Ascending aorta (tissue), 2 donors: ENCODE measurements at places on chromosomes 5 and 9. TPM values are rescaled to one million over a fixed set of nuclear protein-coding genes. Genes with fewer than 3 reads are reported as not detected.

GRCh38 chr9:7273575-7273974, 515.8 kb downstream of the KDM4C start:
- no peak overlapping the region for H3K4me3 ChIP-seq
- no peaks in the 10 kb centered on the region for H3K4me1 ChIP-seq
- DNase-seq: no peak
- H3K36me3 ChIP-seq: no peaks in the 10 kb centered on the region

DNA sequence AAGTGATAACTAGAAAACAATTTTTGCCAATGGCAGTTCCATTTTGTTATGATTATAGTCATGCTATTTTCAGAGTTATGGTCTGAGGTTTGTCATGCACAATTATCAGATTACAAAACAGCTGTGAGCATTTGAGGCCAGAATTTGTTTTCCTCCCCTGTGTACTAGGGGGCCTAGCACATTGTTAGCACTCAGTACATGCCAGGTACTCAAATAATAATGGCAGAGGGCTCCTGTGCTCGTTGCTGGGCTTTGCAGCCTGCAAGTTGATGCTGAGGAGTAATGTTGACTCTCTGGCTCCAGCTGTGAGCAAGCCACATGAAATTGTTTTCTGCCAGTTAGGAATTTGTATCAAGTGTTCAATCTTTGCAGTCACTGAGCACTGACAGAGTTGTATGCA, 6.9 kb downstream of the DNAI1 start:
- H3K4me3 ChIP-seq: no peak overlapping the region
- H3K4me1 ChIP-seq: no peaks in the 10 kb centered on the region
- H3K27ac ChIP-seq: no peak overlapping the region
- DNase-seq: no peak

Gene DDX4
- total RNA-seq: not detected

GRCh38 chr9:134959971-134960310, 42.2 kb upstream of the FCN1 start:
- H3K36me3 ChIP-seq: no peaks in the 10 kb centered on the region
- DNase-seq: peak; percentile 47
- no peaks in the 10 kb centered on the region for H3K4me1 ChIP-seq
- H3K4me3 ChIP-seq: no peak overlapping the region
- H3K27me3 ChIP-seq: no peaks in the 10 kb centered on the region
- no peak overlapping the region for H3K27ac ChIP-seq

Gene TMEM171
- not detected for total RNA-seq

DNA sequence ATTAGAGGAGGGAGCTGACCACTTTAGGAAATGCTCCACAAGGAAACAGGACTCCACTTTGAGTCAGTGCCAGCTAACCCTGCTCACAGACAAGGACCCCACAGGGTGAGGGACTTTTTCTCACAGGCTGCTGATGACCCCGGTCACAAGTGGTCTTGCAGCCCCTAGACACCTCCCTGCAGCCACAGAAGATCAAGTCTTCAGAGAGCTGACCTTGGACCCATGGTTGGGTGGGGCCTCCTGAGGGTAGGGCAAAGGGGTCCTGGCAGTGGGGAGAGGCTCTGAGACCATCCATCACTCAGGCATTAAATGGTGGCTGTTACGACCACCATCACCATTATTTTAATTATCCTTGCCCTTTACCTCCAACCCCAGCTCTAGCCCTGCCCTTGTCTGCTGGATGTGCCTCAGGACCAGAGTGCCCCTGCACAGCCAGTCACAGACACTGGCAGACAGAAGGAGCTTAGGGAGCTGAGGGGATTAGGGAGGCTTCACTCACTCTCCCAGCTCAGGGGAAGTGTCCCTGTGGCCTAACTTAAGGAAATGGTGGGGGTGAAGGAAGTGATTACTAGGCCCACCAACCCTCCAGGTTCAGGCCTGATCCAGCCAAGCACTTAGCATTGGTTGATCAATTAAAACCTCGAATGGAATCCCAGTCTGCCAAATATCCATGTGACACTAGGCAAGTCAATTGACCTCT, 1.6 kb downstream of the ACSL6 start:
- no peak for DNase-seq
- no peak overlapping the region for H3K4me3 ChIP-seq
- no peak overlapping the region for H3K27ac ChIP-seq
- H3K27me3 ChIP-seq: peaks cover 7% of the 10 kb centered on the region
- no peaks in the 10 kb centered on the region for H3K36me3 ChIP-seq

DNA sequence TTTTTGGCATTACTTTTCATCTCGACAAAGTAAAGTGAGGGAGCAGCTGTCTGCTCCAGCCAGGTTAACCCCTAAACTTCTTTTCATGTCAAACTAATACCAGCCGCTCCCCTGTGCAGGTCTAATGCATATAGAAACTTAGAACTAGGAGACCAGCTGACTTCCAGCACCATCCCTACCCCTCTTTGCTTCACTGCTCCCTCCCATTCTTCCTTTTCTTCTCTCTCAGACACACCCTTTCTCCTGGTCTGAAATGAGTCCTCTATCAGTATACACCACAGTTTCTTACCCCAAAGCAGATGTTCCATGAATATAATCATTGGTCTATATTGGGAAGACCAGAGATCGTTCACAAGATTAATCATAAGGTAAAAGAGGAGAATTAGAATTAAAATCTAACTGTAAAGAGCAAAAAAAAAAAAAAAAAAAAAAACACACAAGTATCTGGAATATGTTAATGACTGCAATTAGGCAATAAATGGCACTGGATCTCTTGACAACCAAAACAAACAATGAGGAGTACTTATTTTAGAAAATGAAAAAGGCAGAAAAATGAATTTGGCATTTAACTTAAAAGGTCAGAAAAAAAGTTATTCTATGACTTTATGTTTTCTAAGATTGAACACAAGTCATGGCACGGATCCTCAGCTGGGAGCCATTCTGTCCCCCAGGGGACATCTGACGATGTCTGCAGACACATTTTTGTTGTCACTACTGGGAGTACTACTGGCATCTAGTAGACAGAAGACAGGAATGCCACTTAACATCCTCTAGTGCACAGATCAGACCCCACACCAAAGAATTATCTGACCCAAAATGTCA, 209.8 kb downstream of the PJA2 start:
- no peak overlapping the region for H3K4me3 ChIP-seq
- H3K36me3 ChIP-seq: no peaks in the 10 kb centered on the region
- DNase-seq: no peak
- no peaks in the 10 kb centered on the region for H3K27me3 ChIP-seq

Gene C5orf58
- not detected for total RNA-seq

DNA sequence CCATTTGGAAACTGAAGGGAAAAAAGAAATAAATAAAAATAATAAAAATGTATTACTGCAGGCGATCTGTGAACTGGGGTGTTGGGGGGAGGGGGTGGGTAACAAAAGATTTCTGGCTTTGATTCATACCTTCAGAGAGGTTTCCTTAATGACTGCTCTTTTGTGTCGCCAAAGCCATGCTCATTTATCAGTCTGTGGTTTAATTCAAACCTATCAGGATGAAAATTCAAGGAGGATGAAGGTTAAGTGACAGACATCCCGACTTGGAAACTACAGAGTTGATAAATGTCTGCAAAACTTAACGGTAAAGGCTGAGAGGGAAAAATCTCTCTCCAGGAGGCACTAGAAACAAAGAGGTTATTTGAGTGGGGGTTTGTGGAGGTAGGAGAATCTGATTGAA, 278.2 kb downstream of the PSAT1 start:
- no peaks in the 10 kb centered on the region for H3K36me3 ChIP-seq
- no peak overlapping the region for H3K27ac ChIP-seq
- H3K4me1 ChIP-seq: no peaks in the 10 kb centered on the region
- DNase-seq: no peak

Gene SPOCK1
- 81.2 TPM for total RNA-seq

GRCh38 chr9:114050226-114050568, 27.9 kb downstream of the AMBP start:
- no peak for DNase-seq
- H3K27ac ChIP-seq: no peak overlapping the region
- no peak overlapping the region for H3K4me3 ChIP-seq
- no peaks in the 10 kb centered on the region for H3K27me3 ChIP-seq
- peaks cover 27% of the 10 kb centered on the region for H3K36me3 ChIP-seq

DNA sequence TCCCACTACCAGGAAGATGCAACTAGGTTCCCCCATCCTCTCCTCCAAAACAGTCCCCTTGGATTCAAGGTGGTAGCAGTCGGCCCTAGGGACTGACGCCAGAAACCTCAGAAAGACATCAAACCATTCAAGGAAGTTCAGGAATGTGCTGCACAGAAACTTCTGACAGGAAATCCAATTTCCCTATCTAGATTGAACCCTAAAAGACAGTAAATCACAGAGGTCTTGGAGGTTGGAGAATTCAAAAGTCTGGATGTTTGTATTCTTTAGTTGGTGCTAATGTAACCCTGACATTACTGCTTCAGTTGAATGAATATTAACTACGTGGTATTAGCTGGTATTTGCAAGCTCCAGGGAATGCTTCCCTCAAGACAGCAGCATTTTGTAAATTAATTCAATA, 125.3 kb downstream of the SYK start:
- H3K4me1 ChIP-seq: no peaks in the 10 kb centered on the region
- no peaks in the 10 kb centered on the region for H3K36me3 ChIP-seq
- no peak overlapping the region for H3K4me3 ChIP-seq

- H3K4me1 ChIP-seq: no peaks in the 10 kb centered on the region
- H3K27me3 ChIP-seq: no peaks in the 10 kb centered on the region
- no peaks in the 10 kb centered on the region for H3K36me3 ChIP-seq
- DNase-seq: no peak
These were observed 20.4 kb upstream of the RPS14 start for GRCh38 chr5:150469718-150470469.

DNA sequence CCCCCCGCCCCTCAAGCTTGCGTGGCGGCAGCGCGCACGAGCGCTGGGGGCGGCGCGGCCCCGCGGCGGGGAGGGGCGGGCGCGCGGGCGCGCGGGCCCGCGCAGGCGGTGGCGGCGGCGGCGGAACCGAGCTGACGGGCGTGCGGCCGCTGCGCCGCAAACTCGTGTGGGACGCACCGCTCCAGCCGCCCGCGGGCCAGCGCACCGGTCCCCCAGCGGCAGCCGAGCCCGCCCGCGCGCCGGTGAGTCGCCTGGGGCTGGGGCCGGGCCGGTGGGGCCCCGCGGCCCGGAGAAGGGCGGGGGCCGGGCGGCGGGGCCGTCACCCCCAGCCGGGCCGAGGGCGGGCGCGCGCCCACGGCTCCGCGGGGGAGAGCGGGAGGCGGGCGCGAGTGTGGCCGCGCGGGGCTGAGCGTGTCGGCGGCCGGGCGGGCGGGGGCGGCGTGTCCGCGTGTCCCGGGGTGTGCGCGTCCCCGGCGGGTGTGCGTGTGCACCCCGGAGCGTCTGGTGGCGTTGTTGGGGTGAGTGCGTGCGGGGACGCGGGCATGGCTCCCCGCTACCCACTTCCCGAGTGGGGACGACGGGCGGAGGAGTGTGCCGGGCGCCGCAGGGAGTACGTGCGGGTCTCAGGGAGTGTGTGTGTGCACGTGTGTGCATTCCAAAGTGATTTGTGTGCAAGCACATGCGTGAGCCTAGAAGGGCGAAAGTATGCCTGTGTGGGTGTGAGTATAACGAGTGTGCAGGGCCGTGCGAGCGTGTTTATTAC, at the start of gene NEK6:
Gene NEK6, plus strand, starts transcription at position 106 of the 763 bp plus-strand sequence. CDS start 44,016 bp downstream, outside the sequence.
- H3K36me3 ChIP-seq: no peaks in the 10 kb centered on the region
- H3K4me3 ChIP-seq: peak within 1 kb of the TSS; percentile 87
- no peaks in the 10 kb centered on the region for H3K27me3 ChIP-seq
- DNase-seq: no peak
- H3K4me1 ChIP-seq: peaks cover 39% of the 10 kb centered on the region

- no peak overlapping the region for H3K27ac ChIP-seq
- no peaks in the 10 kb centered on the region for H3K4me1 ChIP-seq
- H3K27me3 ChIP-seq: no peaks in the 10 kb centered on the region
- H3K36me3 ChIP-seq: peaks cover 6% of the 10 kb centered on the region
These were observed 124.3 kb downstream of the TEX10 start for GRCh38 chr9:100228352-100228869.

GRCh38 chr5:115489733-115490132, 54.8 kb downstream of the FEM1C start:
- no peaks in the 10 kb centered on the region for H3K27me3 ChIP-seq
- DNase-seq: no peak
- H3K36me3 ChIP-seq: no peaks in the 10 kb centered on the region
- no peak overlapping the region for H3K27ac ChIP-seq
- no peaks in the 10 kb centered on the region for H3K4me1 ChIP-seq

Gene RMI1
- 0.21 TPM for total RNA-seq

GRCh38 chr5:130462516-130462915, 558.3 kb downstream of the CHSY3 start:
- no peaks in the 10 kb centered on the region for H3K36me3 ChIP-seq
- H3K4me1 ChIP-seq: no peaks in the 10 kb centered on the region

Gene TICAM2
- total RNA-seq: 0.53 TPM

DNA sequence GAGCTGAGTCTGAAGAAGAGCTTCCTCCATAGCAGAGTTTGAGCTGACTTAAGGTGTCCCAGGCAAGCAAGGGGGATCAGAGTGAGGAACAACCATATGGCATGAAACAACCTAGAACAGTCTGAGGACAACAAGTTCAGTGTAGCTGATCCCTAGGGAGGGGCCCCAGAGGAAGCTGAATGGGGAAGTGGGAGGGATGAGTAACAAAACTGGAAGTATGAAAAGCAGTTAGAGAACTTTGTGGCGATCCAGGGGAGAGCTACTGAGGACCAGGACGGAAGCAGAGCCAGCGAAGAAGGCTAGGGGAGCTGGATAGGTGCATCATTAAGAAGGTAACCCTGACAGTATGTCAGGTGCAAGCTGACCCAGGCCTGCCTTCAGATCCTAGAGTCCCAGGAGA, 580.8 kb downstream of the BNC2 start:
- H3K27me3 ChIP-seq: no peaks in the 10 kb centered on the region
- no peak overlapping the region for H3K4me3 ChIP-seq
- no peak overlapping the region for H3K27ac ChIP-seq
- H3K36me3 ChIP-seq: no peaks in the 10 kb centered on the region
- peaks cover 4% of the 10 kb centered on the region for H3K4me1 ChIP-seq

DNA sequence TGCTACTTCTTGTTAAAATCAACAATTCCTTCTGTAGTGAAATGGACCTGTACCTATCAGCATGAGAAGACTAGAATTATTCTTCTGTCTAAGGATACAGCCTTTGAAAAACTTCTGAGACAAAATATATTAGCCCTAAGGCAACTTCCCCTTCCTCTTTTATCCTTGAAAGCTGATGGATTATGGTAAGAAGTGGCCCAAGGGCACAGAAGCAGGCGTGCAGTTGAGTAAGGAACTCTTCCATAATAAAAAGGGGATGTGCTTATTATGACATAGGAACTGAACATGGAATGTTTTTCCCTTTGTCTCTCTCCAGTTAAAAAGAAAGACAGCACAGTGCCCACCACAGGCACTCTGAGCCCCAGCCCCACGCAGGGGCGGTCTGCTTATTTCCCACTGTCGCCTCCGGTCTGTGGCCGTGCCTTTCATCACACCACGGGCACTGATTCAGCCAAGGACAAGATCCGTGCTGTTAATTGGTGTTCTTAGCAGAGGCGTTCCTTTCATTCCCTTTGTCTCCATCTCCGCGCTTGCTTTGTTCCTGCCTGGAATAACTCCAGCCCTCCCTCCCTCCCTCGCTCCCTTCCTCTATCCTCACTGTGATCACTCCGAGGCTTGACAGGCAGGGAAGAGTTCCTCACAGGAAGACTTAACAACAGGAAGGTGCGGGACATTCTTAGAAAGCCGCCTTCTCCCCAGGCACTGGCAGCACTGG, 135.9 kb upstream of the OTULINL start:
- H3K27ac ChIP-seq: no peak overlapping the region
- H3K4me3 ChIP-seq: no peak overlapping the region
- no peaks in the 10 kb centered on the region for H3K27me3 ChIP-seq
- H3K4me1 ChIP-seq: peaks cover 3% of the 10 kb centered on the region
- H3K36me3 ChIP-seq: peaks cover 2% of the 10 kb centered on the region
- no peak for DNase-seq

Gene NFX1
- total RNA-seq: 14.2 TPM

- H3K4me3 ChIP-seq: no peak overlapping the region
- H3K4me1 ChIP-seq: no peaks in the 10 kb centered on the region
- H3K27ac ChIP-seq: no peak overlapping the region
- H3K27me3 ChIP-seq: no peaks in the 10 kb centered on the region
These were observed 72.3 kb upstream of the BOD1 start for GRCh38 chr5:173688703-173689102.
